ENCODE measurements at places on chromosomes 5 and 9.

DNA sequence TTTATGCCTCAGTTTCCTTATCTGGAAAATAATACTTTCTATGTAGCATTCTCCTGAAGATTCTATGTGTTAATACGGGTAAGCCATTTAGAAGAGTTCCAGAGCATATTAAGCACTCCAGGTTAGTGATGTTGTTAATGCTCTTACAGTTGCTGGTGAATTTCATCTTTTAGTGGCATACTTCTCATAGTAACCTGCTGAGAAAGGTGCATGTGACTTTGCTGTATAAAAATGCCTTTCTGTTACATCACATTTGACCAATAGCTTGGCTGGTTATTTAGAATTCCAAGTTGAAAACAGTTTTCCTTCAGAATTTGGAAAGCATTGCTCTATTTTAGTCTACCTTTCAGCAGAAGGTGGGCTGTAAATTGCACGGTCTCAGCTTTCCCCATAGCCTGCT lies 27.2 kb downstream of the GCNT1 start:
- DNase-seq: no peak

DNA sequence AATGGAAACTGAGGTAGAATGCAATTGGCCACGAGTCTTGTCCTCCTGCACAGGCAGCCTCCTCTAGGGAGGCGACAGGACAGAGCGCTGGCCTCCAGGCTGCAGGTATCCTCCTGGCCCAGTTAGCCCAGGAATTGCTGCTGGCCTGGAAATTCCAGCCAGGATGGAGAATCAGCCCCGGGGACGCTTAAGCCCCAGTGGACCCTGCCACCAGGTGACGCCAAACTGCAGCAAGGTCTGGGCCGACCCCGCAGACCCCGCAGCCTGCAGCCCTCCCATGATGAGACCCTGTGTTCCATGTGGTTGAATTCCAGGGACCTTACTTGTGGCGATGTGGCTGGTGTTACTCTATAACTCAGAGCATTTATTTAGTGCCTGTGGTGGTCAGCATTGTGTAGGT lies 7.3 kb downstream of the CACFD1 start:
- DNase-seq: no peak

GRCh38 chr5:113508756-113509155 lies 4.7 kb upstream of the YTHDC2 start:
- DNase-seq: no peak

DNA sequence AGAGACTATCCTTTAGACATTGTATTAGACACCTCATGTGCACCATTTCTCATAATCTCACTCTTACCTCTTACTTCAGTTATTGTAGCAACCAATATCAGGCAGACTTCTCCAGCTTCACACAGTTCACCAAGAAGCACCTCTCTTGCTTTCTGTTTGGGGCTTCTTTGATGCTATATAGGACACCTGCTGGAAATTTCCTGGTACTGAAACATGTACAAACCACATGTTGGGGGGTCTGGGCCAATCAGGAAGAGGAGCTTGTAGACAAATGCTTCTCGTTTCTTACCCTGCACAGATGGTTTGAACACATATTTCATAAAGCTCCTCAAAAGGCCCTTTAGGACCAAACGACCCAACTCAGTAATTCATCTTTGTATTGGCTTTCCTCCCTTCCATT lies 212.1 kb downstream of the IZUMO3 start:
- DNase-seq: no peak

- DNase-seq: no peak
These were observed 92.6 kb downstream of the DPYSL3 start for GRCh38 chr5:147417135-147417813.

DNA sequence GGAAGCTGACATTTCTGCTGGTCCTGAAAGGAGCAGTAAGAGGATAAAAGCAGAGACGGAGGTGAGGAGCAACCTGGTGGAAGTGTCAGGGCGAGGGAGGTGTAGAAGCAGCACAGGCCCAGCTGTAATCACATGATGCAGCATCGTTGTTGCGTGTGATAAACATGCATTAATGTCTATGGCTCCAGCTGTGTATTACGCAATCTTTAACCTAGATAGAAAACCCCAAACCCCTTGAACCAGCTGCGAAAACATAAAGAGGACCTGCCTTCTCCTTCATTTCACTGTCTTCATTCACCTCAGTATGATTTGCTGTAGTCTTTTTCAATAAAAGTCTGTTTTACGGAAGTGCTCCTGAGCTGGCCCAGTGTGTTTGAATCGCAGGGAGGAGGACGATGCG lies 162.9 kb downstream of the NTRK2 start:
- no peak for DNase-seq

- no peak for DNase-seq
These were observed 53.0 kb downstream of the CXXC5 start for GRCh38 chr5:139701056-139701741.

All from CD4-positive, alpha-beta T cell treated with Interleukin-6 at 100 ng/mL for 8 hours (primary cell).